HCT116 (cell line): ENCODE measurements at places on chromosomes 1 and 21. TPM values are rescaled to one million over a fixed set of nuclear protein-coding genes. Genes with fewer than 3 reads are reported as not detected.

DNA sequence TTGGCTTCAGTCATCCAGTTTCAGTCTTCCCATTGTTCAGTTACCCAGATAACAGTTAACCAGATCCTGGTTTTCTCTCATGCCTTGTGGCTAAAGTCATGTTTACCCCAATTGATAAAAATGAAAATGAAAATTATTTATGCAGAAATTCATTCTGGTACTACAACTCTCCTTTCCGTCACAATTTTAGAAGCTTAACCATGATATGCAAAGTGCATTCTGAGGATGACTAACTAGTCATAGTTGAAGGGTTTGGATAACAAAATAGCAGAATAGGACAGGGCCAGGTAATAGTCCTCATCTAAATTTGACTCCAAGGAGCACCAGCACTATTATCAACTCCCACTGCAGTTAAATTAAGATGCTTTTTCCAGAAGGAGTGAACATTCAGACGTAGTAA lies 94.7 kb downstream of the NTMT2 start:
- no peak for DNase-seq

DNA sequence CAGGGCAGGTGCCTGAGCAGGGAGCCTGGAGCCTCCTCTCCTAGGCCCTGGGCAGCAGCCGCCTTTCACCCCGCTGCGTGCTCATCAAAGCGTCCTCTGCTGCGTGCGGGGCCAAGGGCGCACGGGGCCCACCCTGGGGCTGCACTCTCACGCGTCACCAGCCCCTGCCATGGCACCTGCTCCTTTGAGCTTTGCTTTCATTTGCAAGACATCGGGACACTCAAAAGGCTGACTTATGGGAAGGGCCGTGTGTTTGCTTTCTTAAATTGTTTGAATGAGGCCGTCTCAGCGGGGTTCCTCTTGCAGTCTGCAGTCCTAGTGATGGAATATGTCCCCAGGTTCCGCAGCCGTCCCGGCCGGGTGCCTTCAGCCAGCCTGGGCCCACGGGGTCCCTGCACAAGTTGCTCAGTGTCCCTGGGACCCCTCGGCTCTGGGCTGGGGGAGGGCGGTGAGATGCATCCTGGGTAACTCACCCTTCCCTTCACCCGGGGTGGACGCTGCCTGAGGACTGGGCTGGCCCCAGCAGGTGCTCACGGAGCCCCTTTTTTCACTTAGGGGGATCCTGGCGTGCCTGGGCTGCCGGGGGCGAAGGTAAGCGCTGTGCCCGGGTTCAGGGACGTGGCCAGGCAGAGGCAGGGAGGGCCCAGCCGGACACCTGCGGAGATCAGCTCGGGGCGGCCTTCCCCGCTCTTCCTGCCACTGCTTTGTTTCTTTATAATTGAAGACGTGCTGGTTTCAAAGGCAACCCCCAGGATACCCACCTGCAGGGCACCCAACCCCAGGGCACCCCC lies 53.1 kb downstream of the SLC19A1 start:
- no peak for DNase-seq

DNA sequence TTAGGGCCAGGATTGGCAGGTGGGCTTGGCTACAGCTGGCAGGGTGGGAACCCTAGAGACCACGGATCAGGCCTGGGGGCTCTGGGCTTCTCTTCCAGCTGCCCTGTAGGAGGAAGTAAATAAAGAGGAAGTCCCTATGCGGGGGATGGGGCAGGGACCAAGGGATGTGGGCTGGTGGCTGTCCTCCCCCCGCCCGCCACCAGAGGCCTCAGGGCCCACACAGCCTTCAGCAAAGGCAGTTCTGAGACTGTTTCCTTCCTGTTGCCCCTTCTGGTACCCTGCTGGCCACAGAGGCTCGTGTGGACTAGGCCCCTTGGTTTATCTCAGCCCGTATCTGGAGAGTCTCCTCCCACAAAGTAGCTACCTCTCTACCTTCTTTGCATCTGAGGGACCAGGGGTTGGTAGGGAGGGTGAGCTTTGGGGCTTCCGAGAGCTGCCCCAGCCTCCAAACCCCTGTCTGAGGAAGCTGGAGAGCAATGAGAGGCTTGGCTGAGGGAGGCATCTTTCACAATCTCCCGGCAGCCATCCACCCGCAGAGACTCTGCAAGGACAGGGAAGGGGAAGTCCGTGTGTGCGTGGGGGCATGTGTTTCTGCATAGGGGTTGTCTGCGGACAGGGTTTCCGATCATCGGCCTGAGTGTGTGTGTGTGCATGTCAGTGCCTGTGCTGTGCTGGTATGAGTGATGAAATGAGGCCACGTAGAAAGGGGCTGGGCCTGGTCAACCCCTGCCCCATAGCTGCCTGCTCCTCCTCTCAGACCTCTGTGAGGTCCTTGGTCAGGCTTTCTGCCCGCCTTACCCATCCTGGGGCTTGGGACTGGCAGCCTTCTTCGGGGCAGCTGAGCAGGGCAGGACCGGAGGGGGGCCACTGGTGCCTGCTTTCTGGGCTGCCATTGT lies 12.5 kb downstream of the RPS6KA1 start:
- no peak for DNase-seq

- DNase-seq, result no peak
Measured at GRCh38 chr1:12112711-12113161, 49.6 kb downstream of the TNFRSF8 start.

Gene DNASE2B
- 0.42 TPM for total RNA-seq
